MCF 10A (cell line): ENCODE measurements at places on chromosomes 2 and 18. TPM values are rescaled to one million over a fixed set of nuclear protein-coding genes. Genes with fewer than 3 reads are reported as not detected.

The LHCGR gene
- total RNA-seq: not detected in 2 replicates

DNA sequence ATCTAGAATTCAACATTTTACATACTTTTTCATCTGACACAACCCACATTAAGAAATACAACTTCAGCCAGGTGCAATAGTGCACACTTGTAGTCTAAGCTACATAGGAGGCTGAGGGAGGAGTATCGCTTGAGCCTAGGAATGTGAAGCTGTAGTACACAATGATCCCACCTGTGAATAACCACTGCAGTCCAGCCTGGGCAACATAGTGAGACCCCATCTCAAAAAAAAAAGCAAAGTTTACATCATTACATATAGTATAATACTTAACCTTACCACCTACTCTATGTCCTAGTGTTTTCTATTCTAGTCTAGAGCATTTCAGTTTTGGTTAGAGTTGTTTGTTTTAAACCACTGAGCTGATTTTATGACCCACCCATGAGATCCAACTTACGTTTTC, 86.5 kb upstream of the FAM117B start:
- no peak for DNase-seq
- peaks cover 24% of the 10 kb centered on the region for H3K36me3 ChIP-seq
- no peak overlapping the region for H3K27ac ChIP-seq
- H3K4me3 ChIP-seq: no peak overlapping the region

The UGT1A3 gene
- not detected in 2 replicates for total RNA-seq

DNA sequence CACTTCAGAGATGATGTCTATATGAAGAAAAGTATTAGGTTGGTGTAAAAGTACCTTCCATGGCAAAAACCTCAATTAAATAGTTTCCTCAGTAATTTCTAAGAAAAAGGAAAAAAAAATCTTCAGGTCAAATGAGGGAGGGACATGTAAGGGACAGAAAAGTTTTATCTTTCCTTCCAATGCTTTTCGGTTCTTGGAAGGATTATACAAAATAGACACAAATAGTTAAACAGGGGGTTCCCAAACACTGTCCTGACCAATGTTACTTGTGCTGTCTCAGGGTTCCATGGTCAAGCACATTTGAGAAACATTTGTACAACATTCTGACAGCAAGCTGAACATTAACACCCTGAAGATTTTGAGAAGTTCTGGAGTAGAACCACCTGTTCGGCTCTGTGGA, 22.0 kb downstream of the ERMN start:
- H3K27me3 ChIP-seq: peaks cover 12% of the 10 kb centered on the region
- H3K4me1 ChIP-seq: no peaks in the 10 kb centered on the region
- DNase-seq: no peak
- H3K36me3 ChIP-seq: no peaks in the 10 kb centered on the region
- H3K27ac ChIP-seq: no peak overlapping the region

DNA sequence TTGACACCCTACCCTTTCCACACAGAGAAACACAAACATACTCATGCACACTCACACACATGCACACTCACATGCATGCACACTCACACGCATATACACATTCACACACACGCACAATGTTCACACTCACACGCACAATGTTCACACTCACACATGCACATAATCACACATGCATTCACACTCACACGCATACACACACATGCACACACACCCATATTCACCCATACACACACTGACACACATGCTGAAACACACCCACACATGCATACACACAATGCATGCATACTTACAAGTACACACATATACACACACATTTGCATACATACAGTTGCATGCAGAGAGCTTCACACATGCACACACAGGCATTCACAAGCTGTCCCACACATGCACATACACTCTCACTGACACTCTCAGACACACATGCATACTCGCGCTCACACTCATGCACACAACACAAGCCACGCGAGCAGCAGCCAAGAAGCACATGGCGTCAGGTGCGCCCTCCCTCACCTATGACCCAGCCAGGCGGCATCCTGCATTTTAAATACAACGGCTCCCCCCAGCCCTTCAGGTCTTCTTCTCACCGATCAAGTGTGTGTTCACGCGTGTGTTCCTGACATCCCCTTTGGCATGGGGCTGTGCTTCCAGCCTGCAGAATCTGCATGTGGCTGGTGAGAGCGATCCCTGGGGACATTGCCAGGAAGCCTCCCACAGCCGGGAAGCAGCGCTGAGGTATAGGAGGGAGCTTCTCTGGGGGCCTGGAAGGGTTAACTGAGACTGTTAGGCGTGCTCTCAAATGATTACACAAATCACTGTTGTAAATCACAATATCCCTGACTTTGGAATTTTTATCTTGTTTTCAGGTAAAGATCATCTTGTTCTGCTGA, 195.1 kb downstream of the RTP5 start:
- no peak overlapping the region for H3K4me3 ChIP-seq
- H3K4me1 ChIP-seq: peaks cover 16% of the 10 kb centered on the region
- no peak overlapping the region for H3K27ac ChIP-seq
- no peaks in the 10 kb centered on the region for H3K27me3 ChIP-seq

GRCh38 chr2:42340938-42341636, 19.9 kb downstream of the COX7A2L start:
- H3K36me3 ChIP-seq: peaks cover 64% of the 10 kb centered on the region
- DNase-seq: no peak
- no peaks in the 10 kb centered on the region for H3K27me3 ChIP-seq
- H3K4me1 ChIP-seq: peaks cover 17% of the 10 kb centered on the region

The TUBA3E gene
- not detected in 2 replicates for total RNA-seq

The SPATA3 gene
- not detected in 2 replicates for total RNA-seq

DNA sequence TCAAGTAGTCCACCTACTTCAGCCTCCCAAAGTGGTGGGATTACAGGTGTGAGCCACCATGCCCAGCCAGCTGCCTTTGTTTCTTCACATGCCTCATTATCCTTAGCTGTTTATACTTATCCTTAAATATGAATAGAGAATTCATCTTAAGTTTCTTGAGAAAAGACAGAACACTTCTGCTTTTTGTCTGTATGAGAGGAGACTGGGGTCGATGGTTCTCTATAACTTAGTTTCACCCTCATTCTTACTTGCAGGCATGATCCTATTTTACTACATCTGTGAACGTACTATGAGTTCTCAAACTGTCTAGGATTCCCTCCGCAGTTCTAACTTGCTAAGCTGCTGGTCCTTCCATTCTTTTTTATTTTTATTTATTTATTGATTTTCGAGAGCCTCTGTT, 20.4 kb downstream of the PPM1B start:
- H3K27ac ChIP-seq: no peak overlapping the region
- peaks cover 30% of the 10 kb centered on the region for H3K4me1 ChIP-seq
- DNase-seq: no peak

DNA sequence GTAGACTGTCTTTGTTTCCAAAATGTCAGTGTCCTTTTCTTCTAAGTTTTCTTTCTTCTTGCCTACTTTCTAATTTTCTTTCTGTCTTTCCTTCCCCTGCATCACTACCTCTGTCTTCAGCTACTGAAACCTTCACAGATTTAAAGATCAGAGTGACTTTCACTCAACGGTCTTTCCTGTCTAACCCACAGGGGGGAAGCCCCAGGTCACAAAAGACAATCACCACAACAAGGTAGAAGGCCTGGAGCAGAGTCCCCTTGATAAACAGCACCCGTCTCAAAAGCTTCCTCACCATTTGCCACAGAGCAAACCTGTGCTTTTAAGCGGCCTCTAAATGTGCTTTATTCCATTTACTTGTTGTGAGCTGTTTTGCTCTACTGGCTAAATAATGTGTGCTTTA, 665.4 kb downstream of the BCL11A start:
- no peaks in the 10 kb centered on the region for H3K27me3 ChIP-seq
- no peak for DNase-seq
- peaks cover 32% of the 10 kb centered on the region for H3K4me1 ChIP-seq
- H3K36me3 ChIP-seq: no peaks in the 10 kb centered on the region
